ENCODE measurements at places on chromosomes 5 and 9.

- DNase-seq, result no peak
Measured at GRCh38 chr5:66174338-66174737, 30.2 kb downstream of the SREK1 start.

GRCh38 chr9:130682421-130683121 lies 11.0 kb upstream of the EXOSC2 start:
- DNase-seq, result peak; percentile 58

DNA sequence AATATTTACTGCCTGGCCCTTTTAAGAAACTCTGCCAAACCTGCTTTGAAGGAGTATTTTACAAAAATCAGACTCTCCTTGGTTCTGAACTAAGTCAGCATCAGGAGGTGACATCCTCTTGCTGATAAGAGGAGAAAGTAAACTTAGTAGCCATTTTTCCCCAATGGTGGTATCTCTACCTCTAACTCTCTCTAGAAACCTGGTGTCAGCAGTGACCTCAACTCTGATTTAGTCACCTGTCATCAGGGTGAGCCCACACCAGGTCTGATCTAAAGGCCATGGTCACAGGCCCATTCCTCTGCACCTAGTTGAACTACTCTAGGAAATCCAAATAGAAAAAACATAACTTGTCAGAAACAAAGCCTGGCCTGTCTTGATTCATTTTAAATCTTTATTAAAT lies 4.2 kb downstream of the CARNMT1 start:
- DNase-seq, result no peak

DNA sequence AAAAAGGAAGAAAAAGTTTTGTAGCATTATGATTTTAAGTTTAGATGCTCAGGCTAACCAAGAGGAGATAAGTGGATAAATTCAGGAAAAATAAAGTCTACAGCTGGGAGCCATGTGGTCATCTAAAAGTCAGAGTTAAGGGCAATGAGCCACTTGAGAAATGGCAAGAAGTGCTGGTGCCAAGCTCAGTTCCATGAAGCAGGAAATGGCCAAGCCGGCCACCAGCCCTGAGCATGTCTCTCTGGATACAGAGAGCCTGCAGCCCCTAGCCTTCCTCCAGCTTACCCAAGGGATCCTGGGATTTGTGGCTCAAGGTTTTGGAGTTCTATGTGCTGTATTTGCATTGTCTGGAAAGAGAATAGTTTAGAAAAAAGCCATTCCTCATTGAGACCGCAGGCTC lies 12.2 kb upstream of the S1PR3 start:
- no peak for DNase-seq

GRCh38 chr9:122832194-122832593 lies 3.8 kb upstream of the PDCL start:
- no peak for DNase-seq

DNA sequence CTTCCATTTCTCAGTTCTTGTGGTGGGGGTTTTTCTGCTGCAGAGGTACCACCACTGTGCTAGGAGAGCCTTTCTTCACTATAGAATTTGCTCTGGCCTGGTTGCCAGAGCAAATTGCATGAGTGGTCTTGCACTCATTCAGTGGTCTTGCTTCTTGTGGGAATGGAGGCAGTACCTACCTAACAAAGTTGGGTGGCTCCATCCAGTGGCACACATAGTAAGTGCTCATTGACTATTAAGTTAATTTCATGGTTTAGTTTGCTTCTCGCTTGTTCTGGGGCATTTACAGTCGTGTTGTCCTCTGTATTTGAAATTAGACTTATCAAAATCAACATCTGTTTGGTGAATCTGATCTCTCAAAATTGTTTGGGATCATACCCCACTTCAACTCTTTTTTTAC lies 23.0 kb downstream of the SLC28A3 start:
- DNase-seq, result no peak

DNA sequence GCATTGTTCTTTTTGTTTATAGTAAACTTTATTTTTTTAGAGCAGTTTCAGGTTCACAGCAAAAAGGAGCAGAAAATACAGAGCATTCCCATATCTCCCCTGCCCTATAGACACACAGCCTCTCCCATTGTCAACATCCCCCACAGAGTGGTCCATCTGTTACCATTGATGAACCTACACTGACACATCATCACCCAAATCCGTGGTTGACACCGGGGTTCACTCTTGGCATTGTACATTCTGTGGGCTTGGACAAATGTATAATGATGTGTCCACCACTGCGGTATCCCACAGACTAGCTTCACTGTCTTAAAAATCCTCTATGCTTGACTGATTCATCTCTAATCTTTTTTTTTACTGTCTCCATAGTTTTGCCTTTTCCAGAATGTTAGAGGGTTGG lies 120.7 kb upstream of the SPATA31C2 start:
- DNase-seq, result no peak

- DNase-seq, result no peak
Measured at GRCh38 chr5:136730426-136730825, 365.1 kb upstream of the TRPC7 start.

- no peak for DNase-seq
Measured at GRCh38 chr5:172216345-172216744, 22.4 kb downstream of the EFCAB9 start.

GRCh38 chr9:9951556-9952160 lies 661.1 kb downstream of the PTPRD start:
- no peak for DNase-seq

DNA sequence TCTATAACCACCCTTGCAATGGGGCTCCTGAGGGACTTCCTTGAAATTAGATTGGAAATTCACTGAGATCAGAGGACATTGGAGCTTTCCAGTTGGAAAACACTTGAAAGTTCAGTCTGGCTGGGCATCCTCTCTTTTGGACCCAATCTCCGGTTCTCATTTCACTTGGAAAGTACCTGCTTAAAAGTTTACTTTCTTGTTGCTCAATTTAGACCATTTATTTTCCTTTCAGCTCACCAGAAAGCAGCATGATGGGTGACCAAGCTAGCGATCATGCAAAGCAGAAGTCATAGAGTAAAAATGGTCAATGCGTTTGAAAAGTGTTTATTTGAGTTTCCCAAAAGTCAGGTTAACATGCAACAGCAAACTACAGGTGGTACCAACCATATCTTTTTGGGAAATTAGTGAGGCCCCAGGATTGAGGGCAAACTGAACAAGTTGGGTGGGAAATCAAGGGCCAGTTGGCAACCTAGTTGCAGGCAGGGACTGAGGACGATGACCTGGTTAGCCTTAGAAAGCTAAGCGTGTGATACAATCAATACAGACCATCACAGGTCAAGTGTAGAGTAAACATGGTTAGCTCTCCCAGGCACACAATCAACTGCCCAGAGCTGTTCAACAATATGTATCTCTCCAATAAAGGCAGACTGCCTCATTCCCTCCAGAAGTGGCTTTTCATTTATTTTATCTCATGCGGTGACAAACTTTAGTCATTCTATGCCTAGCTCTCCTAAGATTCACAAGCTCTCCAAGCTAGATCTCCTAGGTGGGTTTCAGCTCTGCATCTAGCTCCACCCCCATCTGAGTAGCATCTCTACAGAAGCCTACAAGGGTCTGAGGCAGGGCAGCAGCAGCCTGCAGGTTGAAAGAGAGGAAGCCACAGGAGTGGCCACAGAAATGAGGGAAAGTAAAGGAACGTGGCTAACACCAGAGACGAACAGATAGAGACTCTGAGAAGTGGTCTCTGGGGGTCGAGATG lies 136.9 kb downstream of the UGCG start:
- no peak for DNase-seq

DNA sequence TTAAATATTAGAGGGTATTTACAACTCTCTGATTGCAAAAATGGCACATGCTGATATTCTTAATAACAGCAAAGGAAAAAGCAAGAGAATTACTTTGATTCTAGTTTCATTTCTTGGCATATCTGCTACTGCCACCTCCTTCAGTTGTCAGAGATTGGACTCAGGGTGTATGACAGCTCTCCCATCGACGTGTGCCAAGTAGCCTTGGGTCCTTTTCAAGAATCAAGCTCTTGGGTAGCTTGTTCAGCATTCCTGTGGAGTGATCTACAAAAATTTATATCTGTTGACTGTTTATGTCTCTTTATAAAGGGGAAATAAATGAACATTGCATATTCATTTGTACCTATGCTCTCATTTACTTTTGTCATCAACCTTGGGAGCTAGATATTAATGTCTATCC lies 315.6 kb downstream of the PRR16 start:
- no peak for DNase-seq

DNA sequence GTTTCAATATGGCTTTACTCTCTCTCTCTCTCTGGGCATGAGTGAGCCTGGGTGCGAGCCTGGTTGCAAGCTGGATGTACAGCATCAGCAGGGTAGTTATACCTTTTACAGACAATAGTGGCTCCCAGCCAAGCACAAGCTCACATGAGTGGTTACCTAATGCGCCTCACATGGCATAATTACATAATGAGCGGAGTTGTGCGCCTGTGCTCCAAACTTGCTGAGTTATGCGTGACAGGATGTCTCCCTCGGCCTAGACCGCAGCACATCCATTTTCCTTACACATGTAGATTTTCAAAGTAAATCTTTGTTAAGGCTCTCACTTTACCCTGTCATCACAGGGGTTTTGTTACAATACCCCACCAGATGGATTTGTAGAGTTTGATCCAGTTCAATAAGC lies 233.5 kb upstream of the WWC1 start:
- DNase-seq, result no peak

- no peak for DNase-seq
Measured at GRCh38 chr9:37127018-37127417, 6.6 kb downstream of the ZCCHC7 start.

DNA sequence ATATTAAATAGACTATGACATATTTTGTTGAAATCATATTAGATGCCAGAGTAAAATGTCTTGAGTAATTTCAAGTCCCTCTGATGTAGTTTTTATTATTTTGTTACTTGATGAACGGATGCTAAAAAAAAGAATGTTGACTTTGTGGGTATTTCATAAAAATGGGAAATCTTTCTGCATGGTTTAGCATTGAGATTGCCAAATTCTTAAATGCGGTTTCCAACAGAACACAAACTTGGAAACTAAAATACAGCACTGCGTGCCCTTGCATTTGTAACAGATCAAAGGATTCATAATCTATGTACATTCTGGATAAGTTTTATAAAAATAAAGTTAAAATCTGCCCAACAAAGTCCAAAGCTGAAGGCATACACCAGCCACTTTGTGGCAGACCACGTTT lies 425.5 kb upstream of the DAB2 start:
- DNase-seq, result no peak

DNA sequence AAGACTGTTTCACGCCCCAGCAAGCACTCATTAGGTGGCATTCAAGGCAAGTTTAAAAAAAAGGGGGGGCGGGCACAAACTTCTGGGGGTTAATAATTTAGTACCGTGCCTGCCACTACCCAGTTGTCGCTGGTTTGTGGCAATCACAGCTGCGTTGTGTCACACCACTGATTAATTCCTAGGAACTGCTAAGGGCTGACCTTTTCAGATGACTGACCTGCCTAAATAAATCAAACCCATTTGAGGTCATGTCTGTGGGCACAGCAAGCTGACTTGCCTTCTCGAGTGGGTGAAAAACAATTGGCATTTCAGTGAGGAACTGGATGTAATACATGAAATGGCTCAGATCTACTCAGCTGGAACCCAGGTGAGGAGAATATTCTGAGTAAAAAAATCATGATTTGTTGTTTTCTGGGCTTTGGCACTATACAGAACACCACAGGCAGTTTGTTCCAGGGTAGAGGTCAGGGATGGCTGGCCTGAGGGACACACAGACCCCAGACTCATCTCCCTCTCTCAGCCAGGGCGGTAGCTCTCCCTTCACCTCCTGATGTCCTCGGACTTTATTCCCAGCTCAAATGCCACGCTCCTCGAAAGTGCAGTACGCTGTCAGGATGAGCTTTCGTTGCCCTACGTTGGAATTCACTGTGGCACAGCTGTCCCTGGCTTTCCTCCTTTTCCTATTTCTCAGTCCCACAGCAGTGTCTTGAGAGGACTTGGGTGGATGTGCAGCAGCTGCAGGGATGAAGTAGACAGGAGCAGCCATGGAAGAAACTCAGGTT lies 15.5 kb upstream of the MGAT1 start:
- DNase-seq, result no peak

DNA sequence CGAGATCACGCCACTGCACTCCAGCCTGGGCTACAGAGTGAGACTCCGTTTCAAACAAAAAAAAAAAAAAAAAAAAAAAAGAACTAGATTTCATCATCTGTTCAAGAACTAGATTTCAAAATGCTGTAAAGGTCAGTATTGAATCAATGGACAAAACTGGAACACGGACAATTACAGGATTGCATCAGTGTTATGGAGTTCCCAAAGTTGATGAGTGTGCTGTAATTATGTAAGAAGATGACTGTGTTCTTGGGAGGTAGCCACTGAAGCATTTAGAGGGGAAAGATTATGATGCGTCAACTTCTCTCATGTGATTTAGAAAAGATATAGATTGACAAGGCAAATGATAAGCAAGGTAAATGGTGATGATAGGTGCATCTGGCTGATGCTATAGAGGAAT lies 6.5 kb downstream of the FAM240B start:
- DNase-seq, result no peak

- no peak for DNase-seq
Measured at GRCh38 chr5:33268374-33268773, 172.4 kb upstream of the TARS1 start.

DNA sequence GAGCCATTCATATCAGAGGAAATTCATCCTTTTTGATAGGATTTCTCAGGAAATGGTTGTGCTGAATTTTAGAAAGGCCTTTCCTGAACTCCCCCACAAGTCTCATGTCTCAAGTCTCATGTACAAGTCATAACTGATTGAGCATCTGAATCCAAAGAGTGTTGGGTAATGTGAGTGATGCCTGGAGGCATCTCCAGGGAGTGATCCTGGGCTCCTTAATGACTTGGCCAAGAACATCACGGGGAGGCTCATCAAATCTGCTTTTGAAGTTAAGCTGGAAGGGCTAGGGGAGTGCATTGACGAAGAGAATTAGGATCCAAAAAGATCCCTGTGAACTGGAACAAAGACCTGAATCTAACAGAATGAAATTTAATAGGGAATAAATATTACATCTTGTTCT lies 79.2 kb downstream of the MAST4 start:
- DNase-seq, result no peak

- DNase-seq, result no peak
Measured at GRCh38 chr5:77958642-77959330, 182.6 kb upstream of the TBCA start.

DNA sequence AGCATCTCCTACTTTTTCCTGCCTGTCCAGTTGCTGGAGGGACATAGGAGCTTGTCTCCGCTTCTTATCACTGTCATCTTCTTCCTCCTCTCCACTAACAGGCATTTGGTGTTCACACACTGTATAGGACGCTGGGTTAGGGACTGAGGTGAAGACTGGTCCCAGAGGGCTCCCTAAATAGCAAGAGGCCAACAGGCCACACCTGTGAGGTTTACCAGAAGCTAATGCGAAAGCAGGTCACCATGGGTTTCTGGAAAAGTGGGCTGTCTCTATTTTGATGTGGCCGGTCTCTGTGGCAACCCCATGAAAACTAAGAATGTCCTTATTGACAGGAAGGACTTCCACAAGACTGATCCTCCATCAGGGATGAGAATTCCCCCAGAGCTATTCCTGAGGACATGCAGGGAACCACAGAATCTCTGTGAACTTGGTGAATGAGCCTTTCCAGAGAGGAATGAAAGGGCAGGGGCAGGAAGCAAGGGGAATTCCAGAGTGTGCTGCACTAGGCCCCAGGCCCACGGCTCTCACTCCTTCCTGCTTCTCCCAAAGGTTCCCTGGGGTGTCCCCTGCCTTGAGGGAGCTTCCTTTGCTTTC lies 61.7 kb downstream of the DAP start:
- DNase-seq, result no peak

All from NCI-H1105 (cell line).